ENCODE measurements at places on chromosomes 13 and 19. TPM values are rescaled to one million over a fixed set of nuclear protein-coding genes. Genes with fewer than 3 reads are reported as not detected.

The ZNF345 gene
- polyA plus RNA-seq, result 2.0 TPM

The CGB8 gene
- not detected for polyA plus RNA-seq

The FLT3 gene
- not detected for polyA plus RNA-seq

The STOML3 gene
- not detected for polyA plus RNA-seq

The CEACAM1 gene
- polyA plus RNA-seq, result 34.3 TPM

The ALOX5AP gene
- polyA plus RNA-seq, result 15.4 TPM

The ZNF837 gene
- 3.6 TPM for polyA plus RNA-seq

The ZNF146 gene
- 21.0 TPM for polyA plus RNA-seq

The ATCAY gene
- not detected for polyA plus RNA-seq

The NECTIN2 gene
- 111 TPM for polyA plus RNA-seq

The DMKN gene
- polyA plus RNA-seq, result 137 TPM

The TUBB4A gene
- polyA plus RNA-seq, result 11.3 TPM

The ZNF442 gene
- 2.1 TPM for polyA plus RNA-seq

Data from kidney (tissue), 22 donors.